WERI-Rb-1 (cell line): ENCODE measurements at places on chromosomes 1 and 21.

GRCh38 chr1:170077926-170078325 is 3.4 kb upstream of the KIFAP3 start:
- DNase-seq, result no peak

- DNase-seq, result peak; percentile 80
These were observed 16.6 kb upstream of the ZSCAN20 start for GRCh38 chr1:33455539-33456501.

DNA sequence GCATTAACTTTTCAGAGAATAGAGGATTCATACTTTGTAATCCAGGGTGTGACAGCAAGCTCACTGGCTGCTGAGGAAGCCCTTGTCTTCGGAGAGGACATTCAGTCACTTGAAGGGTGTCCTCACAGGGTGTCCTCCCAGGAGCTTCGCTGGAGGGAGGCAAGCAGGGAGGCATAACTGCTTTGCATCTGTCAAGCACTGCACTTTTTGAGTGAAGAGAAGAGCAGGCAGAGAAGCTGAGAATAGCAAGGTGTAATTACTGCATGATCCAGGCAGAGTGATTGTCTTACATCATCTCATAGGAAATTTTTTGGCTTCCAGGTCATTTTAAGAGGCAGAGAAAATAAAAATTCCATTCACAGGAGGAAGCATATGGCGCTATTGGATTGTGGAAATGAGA is 232.5 kb upstream of the ZP4 start:
- no peak for DNase-seq

DNA sequence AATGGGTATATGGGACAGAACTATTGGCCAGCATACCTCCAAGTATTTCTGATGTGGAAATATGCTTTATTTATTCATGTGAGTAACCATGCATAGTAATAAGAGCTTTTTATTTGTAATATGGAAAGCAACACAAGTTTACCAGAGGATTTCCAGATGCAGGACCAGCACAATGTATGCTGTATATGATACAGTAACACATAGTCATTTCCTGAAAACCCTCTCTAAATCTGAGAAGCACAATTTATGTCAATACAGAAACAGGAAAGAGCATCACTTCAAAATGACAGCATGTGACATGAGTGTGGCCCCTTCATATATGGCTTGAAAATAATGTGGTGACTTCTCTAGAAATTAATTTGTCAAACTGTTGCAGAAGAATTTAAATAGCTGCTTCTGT is 1134.7 kb upstream of the ADGRL2 start:
- DNase-seq, result no peak

- DNase-seq, result no peak
These were observed 2.2 kb upstream of the RHEX start for GRCh38 chr1:206050655-206051235.

DNA sequence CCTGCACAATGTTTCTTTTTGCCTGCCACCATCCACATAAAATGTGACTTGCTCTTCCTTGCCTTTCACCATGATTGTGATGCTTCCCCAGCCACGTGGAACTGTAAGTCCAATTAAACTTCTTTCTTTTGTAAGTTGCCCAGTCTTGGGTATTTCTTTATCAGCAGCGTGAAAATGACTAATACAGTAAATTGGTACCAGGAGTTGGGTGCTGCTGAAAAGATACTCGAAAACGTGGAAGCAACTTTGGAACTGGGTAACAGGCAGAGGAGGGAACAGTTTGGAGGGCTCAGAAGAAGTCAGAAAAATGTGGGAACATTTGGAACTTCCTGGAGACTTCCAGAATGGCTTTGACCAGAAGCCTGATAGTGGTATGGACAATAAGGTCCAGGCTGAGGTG is 425.3 kb downstream of the GPATCH2 start:
- no peak for DNase-seq

DNA sequence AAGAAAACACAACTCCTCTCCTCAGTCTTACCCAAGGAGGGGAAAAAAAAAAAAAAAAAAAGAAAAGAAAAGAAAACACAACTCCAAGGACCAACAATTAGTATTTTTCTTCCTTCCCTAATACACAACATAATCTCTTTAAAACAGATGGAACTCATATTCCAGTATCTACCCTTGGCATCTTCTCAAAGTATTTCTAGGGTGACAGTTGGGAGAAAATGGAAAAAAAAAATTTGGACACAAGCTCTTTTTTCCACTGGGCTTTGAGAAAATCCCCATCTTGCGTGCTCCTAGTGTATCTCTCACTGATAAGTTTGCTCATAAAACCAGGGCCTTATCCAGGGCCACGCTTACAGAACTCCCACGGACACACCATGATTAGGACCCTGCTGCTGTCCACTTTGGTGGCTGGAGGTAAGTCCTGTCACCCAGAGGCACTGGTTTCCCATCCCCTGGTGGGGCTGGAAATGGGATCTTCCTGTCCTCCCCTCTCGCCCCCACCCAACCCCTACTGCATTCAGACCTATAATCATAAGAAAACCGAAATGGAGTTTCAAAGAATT is at the start of gene CELA2B:
TSS of gene CELA2B (plus strand) at position 353 of the 563 bp plus-strand sequence. CDS start at position 375, 22 bp downstream.
- no peak for DNase-seq

GRCh38 chr1:1181129-1181937 is 7.7 kb downstream of the TTLL10 start:
- no peak for DNase-seq

- peak; percentile 35 for DNase-seq
These were observed 39.9 kb downstream of the PEX14 start for GRCh38 chr1:10514490-10515235.

DNA sequence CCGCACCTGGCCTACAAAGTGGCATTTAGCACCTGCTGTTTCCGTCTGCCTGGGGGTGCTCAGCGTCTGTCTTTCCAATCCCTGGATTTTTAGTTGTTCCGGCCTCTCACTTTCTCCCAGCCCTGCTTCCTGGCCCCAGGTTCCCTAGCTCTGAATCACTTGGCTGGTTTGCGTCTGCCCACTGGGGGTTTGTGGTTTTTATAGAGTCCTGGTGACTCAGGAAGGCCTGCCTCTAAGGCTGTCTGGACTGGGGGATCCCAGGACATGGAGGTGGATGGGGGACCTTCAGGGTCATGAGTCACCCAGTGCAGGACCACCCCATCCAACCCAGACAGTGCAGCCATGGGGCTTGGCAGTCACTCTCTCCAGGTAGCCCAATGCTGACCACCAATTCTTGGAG is 53.5 kb downstream of the MRPL37 start:
- no peak for DNase-seq

GRCh38 chr21:14911351-14911750 is 153.4 kb downstream of the NRIP1 start:
- DNase-seq, result no peak

GRCh38 chr1:150537732-150538684 is 11.2 kb upstream of the ADAMTSL4 start:
- DNase-seq, result no peak

DNA sequence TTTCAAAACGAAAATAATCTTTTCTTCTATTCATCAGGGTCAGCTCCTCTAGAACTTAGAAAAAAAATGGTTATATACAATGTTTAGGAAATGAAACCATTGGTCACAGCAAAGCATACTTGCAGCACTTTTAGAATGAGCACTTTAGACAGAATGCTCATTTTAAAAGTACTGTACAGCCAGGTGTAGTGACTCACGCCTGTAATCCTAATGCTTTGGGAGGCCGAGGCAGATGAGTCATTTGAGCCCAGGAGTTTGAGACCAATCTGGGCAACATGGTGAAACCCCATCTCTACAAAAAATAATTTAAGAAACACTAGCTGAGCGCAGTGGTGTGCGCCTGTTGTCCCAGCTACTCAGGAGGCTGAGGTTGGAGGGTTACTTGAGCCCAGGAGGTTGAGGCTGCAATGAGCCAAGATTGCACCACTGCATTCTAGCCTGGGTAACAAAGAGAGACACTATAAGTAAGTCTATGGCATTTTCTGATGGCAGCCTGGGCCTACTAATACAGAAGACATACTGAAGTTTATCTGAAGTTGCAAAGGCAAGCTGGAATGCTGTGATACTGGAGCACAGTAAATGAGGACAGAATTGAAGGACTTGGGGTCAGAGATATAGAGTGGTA is 48.9 kb upstream of the ZNF326 start:
- DNase-seq, result no peak

DNA sequence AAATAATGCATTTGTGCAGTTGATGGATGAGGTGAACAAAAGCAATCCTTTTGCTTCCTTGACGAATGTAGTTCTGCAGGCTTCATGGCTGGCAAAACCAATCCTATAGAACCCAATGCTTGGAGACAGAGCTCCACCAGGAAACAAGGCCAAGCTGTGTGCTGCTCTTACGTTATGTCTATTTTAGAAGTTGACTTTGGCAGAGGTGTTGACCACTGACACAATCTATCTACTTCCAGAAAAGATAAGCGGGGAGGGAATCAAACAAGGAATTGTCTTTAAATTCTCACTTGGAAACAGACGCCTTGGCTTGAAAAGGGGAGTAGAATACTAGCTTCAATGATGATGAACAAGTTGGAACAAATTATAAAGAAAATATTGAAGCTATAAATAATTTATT is 211.2 kb downstream of the SETD4 start:
- DNase-seq, result no peak

GRCh38 chr1:116324411-116324810 is 48.6 kb upstream of the ATP1A1 start:
- no peak for DNase-seq

- DNase-seq, result no peak
These were observed 29.6 kb upstream of the AGL start for GRCh38 chr1:99820546-99820945.

- DNase-seq, result no peak
These were observed 397.9 kb upstream of the TMPRSS15 start for GRCh38 chr21:18801468-18801867.

DNA sequence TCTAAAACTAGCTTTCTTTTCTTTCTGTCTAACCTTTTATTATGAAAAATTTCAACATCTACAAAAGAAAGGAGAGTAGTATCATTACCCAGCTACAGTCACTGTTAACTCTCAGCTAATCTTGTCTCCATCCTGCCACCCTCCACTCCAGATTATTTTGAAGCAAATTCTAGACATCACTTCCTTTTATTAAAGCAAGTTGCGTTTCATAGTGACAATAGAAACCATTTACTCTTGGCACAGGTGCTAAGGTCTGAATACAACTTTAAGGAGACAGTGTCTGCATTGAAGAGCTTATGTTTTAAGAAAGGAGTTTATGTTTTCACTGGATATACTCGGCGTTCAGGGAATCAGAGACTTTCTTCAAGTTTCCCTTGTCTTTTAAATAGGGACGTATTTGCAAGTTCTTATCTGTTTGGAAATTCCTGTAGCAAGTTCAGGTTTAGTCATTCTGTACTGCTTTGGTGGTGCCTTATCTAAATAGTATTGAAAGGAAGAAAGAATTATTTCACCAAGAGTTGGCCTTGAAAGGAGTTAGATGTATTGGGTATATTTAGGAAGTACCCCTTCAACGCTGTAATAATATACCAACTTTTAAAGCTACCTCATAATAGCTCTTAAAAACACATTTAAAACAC is 42.7 kb downstream of the ITSN1 start:
- no peak for DNase-seq

GRCh38 chr21:40516335-40516734 is 330.6 kb downstream of the DSCAM start:
- DNase-seq, result no peak

DNA sequence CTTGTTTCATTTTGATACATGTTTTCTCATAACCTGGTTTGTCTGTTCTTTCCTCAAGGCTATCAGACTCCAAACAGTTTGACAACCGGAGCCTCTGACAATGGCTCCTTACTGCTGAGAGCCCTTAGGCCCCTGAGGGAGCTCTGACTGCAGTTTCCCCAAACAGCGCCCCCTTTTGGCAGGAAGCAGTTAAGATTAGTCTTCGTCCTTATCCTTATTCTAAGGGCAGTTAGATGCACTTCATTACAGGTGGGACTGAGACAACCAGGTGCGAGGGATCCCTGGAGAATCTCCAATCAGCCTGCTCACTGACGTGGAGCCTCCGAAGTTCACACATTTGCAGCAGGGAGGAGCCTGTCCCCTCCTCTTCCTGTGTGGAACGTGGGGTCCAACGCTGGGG is 393.1 kb downstream of the BRINP3 start:
- DNase-seq, result no peak
